Activated CD8-positive, alpha-beta memory T cell treated with anti-CD3 and anti-CD28 coated beads for 1 hour (primary cell): ENCODE measurements at places on chromosomes 11 and 22.

GRCh38 chr11:117177534-117178209 lies 871 bp upstream of the SIDT2 start:
- no peak for DNase-seq

DNA sequence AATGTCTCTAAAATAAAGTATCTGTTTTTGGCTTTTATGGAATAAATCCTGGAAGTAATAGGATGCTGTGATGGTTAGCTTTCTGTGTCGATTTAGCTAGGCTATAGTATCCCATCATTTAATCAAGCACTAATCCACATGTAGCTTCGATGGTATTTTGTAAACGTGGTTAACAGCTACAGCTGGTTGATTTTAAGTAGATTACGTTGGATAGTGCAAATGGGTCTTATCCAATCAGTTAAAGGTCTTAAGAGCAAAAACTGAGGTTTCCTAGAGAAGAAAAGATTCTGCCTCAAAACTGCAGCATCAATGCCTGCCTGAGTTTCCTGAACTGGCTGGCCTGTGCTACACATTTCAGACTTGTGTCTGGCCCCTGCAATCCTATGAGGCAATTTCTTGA lies 314.2 kb upstream of the SORL1-AS1 start:
- no peak for DNase-seq

DNA sequence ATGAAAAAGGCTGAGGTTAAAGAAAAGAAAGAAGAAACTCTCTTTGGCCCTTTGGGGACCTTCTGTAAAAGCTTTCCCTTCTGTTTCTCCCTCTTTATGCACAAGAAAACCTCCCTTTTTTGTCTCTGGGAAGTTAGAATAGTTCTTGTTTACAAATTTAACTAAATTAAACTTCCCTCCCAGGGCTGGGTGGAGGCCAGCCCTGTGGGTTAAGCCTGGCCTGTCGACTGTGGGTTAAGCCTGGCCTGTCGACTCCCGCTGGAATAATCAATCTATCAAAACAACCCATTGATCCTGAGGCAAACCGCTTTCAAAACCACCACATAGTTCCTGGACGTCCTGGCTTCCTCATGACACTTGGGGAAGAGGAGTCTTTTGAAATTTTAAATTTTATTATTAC lies 1.2 kb upstream of the DRG1 start:
- DNase-seq: no peak

GRCh38 chr11:45083544-45084087 lies 62.8 kb upstream of the PRDM11 start:
- DNase-seq: no peak

- DNase-seq: no peak
Measured at GRCh38 chr11:84819128-84819527, 808.0 kb downstream of the DLG2 start.

DNA sequence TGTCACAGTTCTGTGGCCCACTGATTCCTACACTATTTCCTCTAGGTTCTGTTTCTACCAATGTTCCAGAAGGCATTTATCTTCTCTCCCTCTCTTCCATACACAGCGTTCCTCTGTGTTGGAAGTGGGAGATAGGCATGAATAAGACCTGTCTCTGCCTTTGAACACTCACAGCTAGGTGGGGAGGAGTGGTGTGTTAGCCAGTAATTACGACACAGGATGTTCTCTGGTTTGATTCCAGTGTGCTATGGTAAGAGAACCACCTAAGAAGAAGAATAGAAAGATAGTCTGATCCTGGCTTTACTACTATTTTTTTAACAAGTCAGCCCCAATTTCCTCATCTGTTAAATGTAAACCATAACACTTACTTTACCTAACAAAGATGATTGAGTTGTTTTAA lies 200.2 kb upstream of the MTMR2 start:
- no peak for DNase-seq

DNA sequence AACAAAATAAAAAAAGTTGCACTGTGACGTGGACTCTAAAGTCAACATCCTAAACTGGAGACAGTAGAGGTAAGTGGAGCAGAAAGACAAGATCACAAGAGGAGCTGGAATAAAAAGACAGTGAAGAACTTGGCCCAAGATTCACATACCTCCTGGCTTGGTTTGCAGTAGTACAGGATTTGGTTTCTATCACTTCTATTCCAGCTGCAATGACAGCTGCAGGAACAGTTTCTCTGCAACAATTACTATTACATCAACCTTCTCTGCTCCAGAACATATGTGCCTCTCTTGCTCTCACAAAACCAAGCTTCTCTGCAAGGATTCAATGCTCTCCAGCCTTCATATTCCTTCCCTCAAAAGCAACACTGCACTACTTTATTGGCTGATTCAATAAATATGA lies 7.8 kb upstream of the KDM2A start:
- DNase-seq: no peak

DNA sequence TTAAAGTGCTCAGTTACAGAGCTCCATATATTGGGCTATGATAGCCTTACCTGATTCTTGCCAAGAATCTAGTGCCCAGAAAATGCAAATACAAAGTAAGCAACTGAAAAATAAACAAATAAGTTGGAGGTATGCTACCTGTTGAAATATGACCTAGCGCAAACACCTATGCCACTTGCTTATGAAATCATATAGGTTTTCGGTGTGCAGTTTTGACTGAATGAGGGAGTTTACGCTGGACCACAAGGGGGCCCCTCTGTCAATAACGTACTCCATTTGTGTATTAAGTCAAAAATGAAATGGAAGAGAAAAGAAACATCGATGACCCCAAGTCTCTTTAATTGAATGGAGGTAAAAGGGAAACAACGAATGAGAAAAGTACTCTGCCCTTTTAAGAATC lies 84.9 kb upstream of the TRIM77 start:
- no peak for DNase-seq

- no peak for DNase-seq
Measured at GRCh38 chr22:26689513-26690301, 32.3 kb downstream of the MIAT start.

DNA sequence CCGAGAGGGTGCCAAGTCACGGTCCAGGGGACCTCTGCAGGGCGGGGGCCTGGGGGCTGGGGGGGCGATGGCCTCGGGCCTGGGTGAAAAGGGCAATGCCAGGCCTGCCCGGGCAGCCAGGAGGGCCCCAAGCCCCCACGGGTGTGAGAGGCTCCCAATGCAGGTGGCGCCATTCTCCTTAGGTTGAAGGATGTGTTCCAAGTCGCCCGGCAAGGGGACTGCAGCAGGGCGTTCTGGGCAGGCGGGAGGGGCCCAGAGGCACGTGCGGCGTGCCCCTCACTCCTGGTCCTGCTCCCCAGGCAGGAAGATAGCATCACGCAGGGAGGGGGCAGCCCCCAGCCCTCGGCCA lies 730 bp upstream of the TNNI2 start:
- DNase-seq: no peak

DNA sequence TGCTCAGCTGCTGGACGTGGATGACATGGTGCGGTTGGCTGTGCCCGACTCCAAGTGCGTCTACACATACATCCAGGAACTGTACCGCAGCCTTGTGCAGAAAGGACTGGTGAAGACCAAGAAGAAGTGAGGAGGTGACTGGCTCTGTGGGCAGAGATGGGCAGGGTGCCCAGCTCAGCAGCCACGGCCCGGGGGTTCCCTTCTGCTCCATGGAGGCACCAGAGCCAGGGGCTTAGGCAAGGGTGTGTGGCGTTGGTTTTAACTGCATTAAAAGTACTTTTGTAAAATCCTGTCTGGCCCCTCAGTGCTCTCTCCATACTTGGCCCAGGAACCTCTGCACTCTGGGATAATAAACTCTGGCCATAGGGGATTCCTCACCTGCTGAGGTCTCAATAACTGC lies 12.6 kb downstream of the SMTNL1 start:
- no peak for DNase-seq

- no peak for DNase-seq
Measured at GRCh38 chr11:111086058-111086457, 159.5 kb upstream of the POU2AF2 start.

DNA sequence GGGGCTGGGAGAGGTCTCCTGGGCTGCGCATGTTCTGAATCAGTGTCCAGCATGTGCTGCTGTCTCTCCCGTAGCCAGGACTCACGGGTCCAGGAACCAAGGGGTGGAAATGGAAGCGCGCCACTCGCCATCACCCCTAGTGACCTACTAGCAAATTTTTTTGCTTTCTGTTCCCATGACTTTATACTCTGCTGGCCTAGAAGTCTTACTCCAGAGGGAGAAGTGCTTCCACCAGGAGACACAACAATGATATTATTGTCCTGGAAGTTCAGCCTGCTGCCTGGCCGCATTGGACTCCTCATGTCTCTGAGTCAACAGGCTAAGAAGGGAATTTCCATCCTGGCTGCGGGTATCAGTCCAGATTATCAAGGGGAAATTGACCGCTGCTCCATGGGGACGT lies 729.7 kb downstream of the BRD1 start:
- no peak for DNase-seq

DNA sequence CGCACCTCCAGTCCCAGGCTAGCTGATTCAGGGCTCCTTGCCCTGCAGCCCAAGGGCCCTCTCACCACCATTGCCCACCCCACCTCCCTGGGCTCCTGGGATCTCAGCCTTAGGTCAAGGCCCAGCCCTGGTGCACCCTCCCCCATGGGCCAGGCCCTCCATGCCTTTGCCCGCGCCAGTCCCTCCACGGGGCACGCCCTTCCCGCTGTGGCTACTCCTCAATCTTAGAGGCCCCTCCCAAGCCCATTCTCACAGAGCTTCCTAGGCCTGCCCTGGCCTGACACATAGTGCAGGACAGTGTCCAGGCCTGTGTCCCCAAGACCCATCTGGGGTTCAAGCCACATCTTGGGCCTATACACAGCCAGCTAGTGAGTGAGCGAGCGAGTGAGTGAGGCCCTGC lies 6.9 kb downstream of the GP1BB start:
- no peak for DNase-seq

- no peak for DNase-seq
Measured at GRCh38 chr11:120352405-120352804, 16.2 kb downstream of the ARHGEF12 start.

GRCh38 chr22:24985826-24986214 lies 33.3 kb downstream of the KIAA1671 start:
- no peak for DNase-seq

GRCh38 chr11:61392981-61393595 lies 701 bp downstream of the TMEM216 start:
- DNase-seq: no peak

GRCh38 chr11:68854273-68854958 lies 12.7 kb upstream of the CPT1A start:
- DNase-seq: no peak

GRCh38 chr11:47946682-47947559 lies 33.4 kb upstream of the PTPRJ start:
- DNase-seq: no peak

GRCh38 chr22:45689211-45689610 lies 17.6 kb downstream of the ATXN10 start:
- no peak for DNase-seq

DNA sequence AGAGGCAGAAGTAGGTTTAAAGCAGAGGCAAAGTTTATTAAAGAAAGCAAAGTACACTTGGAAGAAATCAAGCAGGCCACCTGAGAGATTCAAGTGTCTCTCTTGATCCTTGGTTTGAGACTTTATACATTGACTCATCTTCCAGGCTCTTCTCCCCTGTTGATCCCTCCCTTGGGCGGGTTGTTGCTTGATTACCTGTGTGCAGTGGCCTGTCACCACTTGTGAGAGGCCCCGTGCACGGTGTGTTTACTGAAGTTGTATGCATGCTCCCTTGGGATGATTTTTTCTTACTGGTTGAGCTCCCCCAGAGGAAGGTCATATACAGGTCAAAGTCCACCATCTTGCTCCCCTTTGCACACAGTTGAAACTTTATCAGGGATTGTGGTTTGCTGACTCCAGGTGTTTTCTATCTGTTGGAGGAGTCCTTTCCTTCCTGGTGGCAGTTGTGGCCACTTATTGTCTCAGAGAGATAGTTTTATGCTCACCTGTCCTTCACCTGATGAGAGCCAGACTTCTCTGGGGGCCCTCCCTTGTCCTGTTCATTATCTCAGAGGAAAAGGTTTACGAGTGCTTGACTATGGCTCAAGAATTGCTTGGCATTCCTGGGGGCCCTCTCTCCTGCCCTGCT lies 16.3 kb upstream of the RBMXL2 start:
- no peak for DNase-seq

- DNase-seq: no peak
Measured at GRCh38 chr11:80596291-80596810, 1155.5 kb upstream of the TENM4 start.

DNA sequence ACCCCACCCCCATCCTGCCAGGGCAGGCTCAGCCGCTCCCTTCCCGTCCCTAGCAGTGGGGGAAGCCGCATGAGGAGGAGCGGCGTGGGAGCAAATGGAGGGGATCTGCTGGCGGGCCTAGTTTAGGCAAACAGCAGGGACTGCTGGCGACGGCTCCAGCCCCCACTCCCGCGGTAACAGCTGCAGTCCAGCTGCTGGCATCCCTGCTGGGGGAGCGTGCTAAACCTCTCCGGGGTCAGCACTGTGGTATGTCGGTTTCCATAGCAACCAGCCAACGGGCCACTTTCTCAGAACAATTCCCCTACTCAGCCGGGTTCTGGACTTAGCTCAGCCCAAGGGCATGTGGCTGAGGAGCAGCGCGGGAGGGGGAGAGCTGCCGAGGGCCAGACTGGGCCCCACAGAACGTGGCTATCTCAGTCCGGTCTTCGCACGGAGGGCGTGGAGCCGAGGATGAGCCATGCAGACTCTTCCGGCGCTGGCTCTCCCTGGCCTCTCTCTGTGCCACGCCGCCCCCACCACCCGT lies 98.8 kb downstream of the PKNOX2 start:
- no peak for DNase-seq

DNA sequence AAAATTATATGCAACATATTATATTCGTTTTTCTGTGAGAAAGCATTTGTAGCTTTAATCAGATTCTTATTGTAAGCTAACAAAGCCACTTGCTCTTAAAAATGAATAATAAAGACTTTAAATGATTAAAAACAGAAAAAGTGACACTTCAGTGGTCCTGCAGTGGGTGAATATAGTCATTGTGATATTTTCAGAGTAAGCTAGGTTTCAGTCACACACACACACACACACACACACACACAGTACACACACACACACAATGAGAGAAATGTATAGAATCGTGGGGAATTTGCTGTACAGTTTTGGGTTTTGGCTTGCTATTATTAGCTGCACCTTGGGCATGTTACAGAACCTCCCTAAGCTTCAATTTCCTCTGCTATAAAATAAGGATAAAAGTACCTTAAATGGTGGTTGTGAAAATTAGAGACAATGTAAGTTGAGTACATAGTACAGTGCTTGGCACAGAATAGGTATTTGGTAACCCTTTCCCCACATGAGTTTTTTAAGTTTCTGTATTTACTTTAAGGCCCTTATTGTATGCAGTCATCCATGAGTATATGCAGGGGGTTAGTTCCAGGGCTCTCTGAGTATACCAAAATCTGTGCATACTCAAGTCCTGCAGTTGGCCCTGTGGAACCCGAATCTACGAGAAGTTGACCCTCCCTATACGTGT lies 39.8 kb downstream of the CSTPP1 start:
- no peak for DNase-seq

DNA sequence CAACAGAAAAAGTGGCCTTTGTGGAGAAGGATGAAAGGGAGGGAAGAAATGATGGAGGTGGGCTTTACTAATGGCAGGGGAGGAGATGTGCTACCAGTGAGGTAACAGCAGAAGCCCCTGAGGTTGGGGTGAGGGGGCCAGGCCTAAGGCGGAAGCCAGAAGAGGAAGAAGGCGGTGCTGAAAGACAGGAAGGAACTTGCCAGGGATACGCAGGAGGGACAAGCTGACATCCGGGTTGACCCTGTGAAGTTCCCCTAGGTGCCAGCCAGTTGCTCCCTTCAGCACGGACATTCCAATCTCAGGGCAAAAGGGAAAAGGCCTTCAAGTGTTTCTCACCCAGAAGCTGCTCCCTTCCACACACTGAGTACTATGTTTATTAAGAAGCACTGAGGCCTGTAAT lies 2.3 kb upstream of the TIRAP start:
- no peak for DNase-seq

GRCh38 chr22:20436307-20436767 lies 1.3 kb downstream of the SCARF2 start:
- DNase-seq: no peak

- no peak for DNase-seq
Measured at GRCh38 chr11:64929625-64930024, 5.1 kb downstream of the PPP2R5B start.
